ENCODE measurements at places on chromosomes 7 and 10. TPM values are rescaled to one million over a fixed set of nuclear protein-coding genes. Genes with fewer than 3 reads are reported as not detected.

Gene ELFN1
- total RNA-seq = under 0.01 TPM

Gene TSPAN12
- total RNA-seq = not detected

Gene ETV1
- 0.31 TPM for total RNA-seq

Gene CFAP69
- total RNA-seq = 0.42 TPM

Gene H2BK1
- total RNA-seq = not detected

Gene WASHC2C
- total RNA-seq = 45.4 TPM

Gene SLC29A4
- 0.10 TPM for total RNA-seq

Gene ZNF467
- total RNA-seq = 6.8 TPM

Gene STEAP1B
- 1.8 TPM for total RNA-seq

Gene PPP3CB
- total RNA-seq = 13.9 TPM

Gene RPP38
- 15.6 TPM for total RNA-seq

Gene ZYX
- 64.0 TPM for total RNA-seq

Gene TSPAN33
- total RNA-seq = 38.0 TPM

Gene AZGP1
- not detected for total RNA-seq

Gene MRPS16
- total RNA-seq = 27.2 TPM

Gene NRF1
- total RNA-seq = 34.5 TPM

Gene GRID2IP
- total RNA-seq = 0.21 TPM

Gene SPDYE16
- 0.10 TPM for total RNA-seq

Gene ADAM8
- 84.9 TPM for total RNA-seq

Gene FAM180A
- total RNA-seq = not detected

Gene TOMM7
- 343 TPM for total RNA-seq

Data from mononuclear cell (primary cell).